ENCODE measurements at places on chromosomes 2 and 18. TPM values are rescaled to one million over a fixed set of nuclear protein-coding genes. Genes with fewer than 3 reads are reported as not detected.

GRCh38 chr18:53152476-53152875, 812.5 kb downstream of the DCC start:
- DNase-seq: no peak

Gene EMILIN1
- 0.37 TPM for total RNA-seq

DNA sequence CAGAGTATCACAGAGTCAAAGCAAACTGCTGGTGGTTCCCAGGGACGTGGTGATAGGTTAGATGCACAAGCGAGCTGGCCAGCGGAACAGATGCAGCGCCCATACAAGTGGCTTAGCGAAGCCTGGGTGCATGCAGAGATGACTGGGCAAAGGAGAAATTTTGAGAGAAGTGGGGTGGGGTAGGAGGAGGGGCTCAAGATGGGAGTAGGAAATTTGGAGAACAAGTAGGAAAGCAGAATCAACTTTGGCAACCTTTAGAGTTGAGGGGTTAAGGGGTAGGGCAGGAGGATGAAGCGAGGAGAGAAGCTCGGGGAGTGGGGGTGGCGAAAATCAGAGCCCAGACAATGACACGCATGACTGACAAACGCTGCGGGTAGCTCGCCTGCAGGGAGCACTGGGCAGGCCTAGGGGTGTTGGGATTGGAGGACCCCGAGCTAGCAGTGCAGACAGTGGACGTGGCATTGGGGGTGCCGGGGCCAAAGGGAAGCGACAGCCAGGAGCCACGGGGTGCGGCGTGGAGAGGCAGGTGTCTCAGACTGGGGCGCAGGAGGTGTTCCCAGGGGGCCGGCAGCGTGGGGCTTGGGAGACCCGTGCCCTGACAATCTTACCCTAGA, 431 bp downstream of the FAM98A start:
- no peak for DNase-seq

DNA sequence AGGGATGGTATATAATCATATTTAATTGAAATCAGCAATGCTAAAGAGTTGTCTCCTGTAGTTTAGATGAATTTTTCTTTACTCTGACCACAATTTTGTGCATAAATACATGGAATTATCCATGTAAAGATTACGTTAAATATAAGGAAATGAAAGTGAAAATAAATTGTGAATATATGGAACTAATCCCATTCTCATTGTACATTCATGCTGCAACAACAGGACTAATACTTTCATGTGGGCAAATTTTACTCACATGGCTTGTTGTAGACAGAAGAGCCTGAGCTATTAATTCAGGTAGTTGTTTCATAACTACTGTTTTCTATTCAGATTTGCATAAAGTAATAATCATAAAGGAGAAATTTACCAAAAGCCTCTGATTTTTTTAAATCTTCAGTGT, 357.8 kb downstream of the ARHGAP15 start:
- no peak for DNase-seq

Gene ACADL
- not detected for total RNA-seq

DNA sequence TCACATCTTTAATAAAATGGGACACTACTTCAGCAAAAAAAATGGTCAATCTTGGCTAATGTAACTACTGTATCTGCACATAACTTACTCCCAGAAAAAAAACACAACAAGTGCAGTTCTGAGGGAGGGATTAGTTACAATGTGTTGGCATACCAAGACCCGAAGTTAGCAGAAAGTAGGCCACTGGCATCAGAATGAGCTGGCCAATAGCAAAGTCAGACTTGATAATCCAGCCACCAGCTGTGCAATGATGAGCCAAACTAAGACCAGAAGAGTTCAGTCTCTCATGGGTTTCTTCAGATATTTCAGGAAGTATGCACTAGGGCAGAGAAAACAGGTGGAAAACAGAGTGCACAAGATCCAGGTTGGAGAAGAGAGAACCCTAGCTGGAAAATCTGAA, 65.3 kb downstream of the OLA1 start:
- DNase-seq: no peak

Gene RASGRP3
- total RNA-seq: 0.25 TPM

GRCh38 chr2:170895023-170895757, 33.9 kb upstream of the GORASP2 start:
- no peak for DNase-seq

Gene COL6A3
- total RNA-seq: 0.03 TPM

DNA sequence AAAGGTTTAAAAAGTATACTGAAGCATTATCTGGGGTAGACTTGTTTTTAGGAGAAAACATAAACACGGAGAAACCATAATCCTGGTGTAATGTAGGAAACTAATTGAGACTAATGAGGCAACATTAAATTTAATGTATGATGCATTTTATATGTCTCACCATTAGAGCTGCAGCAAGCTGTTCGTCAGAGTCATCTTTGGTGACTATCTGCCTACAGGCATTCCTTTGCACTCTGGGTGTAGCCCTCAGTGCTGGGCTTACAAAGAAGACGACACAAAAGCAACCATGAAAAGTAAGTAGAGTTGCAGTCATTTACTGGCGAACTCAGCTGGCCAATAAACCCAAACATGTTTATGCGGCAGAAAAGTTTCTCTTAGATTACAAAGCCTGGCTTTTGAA, 415.3 kb upstream of the ZEB2 start:
- no peak for DNase-seq

- DNase-seq: peak; percentile 65
These were observed 59.8 kb downstream of the MEIS1 start for GRCh38 chr2:66494708-66495107.

DNA sequence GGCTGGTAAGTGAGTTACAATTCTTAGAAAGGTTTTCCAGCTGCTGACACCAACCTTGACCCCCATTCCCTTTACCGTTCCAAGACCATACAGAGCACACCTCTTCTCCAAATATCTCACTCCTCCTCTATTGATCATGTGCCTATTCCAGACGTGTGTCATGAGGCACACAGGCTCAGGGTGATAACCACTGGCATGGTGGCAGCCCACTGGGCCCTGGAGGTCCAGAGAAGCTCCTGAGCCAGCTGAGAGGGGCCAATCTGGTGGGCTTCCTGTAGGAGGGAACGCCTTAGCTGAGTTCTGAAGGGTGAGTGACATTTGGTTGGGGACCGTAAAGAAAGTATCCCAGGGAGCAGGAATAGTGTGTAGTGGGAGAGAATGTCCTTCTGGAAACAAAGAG, 28.3 kb downstream of the ZAP70 start:
- DNase-seq: no peak

DNA sequence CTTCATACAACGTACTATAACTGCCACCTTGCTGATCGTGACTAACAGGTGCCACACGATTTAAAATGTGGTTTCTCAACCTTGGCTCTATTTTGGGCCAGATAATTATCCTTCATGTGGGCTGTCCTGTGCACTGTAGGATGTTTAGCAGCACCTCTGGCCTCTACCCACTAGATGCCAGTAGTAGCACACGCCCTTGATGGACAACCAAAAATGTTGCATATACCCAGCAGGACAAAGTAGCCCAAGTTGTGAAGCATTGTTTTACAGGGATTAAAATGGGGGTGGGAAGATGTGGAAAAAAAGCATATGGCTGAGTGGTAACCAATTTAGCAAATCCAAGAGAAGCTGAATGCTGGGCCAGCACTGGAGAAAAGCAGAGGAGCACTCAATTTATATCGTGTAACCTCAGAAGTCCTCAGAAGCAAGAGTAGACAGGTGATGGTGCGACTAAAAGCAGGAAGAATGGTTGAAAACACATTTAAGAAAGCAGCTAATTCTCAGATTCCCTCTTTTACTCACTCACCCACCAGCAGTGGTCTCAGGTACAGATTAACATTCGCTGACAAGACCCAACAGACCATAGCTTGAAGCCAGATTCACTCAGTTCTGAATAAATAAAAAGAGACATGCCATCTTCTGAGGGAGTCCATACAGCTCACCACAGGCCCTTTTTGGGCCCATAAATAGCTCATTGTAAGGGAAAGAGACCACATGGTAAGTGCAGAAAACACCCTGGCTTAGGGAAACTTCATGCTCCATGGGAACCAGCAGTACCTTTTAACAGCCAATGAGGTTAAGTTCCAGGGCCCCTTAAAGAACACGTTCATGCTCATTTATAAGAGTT, 50.6 kb downstream of the RAPH1 start:
- DNase-seq: no peak

DNA sequence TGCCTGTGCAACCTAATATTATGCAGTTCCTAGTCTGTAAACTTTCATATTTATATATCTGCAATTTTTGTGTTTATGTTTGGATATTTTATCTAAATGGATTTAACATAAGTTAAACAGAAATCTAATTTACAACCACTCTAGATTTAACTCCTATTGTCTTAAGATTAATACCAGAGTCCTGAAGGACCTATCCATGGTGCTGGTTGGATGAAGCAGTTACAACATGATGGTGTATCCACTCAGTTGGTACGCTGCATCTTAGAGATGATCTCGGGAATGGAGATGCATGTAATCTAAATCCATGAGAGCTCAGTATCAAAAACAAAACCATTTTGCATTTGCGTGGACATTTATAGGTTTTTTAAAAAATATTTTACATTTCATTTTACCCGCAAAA, 745.9 kb upstream of the SLC8A1 start:
- no peak for DNase-seq

DNA sequence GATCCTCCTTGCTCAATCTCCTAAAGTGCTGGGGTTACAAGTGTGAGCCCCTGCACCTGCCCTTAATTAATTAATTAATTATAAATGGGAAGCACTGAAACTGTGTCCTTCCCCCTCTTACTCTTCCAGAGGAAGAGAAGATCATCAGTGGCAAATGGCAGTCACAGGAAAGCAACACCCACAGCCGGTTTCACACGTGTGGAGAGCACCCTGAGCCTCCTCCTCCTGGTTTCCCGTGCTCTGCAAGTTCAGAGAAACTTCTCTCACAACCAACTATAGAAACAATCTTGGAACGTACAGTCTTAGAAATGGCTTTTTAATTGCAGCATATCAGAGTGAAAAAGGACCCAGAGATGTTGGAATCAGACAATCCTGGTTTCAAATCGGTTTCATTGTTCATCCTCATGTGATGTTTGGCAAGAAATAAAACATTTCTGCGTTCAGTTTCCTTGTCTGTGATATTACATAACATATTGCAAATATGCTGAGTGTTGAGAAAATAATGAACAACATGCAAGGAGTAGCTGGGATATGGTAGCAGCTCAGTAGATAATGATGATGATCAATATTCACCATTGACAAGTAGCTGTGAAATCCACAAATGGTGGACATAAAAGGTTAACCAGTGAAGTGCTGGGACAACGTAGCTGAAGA, 141.0 kb upstream of the KCTD1 start:
- no peak for DNase-seq

DNA sequence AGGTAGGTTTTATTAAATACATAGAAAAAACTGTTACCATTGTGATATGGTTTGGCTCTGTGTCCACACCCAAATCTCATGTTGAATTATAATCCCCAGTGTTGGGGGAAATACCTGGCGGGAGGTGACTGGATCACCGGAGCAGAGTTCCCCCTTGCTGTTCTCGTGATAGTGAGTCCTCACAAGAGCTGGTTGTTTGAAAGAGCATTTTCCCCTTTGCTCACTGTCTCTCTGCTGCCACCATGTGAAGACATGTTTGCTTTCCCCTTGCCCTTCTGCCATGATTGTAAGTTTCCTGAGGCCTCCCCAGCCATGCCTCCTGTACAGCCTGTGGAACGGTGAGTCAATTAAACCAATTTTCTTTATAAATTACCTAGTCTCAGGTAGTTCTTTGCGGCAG, 352.7 kb upstream of the SLC39A10 start:
- DNase-seq: peak; percentile 20

Gene CD8B
- not detected for total RNA-seq

DNA sequence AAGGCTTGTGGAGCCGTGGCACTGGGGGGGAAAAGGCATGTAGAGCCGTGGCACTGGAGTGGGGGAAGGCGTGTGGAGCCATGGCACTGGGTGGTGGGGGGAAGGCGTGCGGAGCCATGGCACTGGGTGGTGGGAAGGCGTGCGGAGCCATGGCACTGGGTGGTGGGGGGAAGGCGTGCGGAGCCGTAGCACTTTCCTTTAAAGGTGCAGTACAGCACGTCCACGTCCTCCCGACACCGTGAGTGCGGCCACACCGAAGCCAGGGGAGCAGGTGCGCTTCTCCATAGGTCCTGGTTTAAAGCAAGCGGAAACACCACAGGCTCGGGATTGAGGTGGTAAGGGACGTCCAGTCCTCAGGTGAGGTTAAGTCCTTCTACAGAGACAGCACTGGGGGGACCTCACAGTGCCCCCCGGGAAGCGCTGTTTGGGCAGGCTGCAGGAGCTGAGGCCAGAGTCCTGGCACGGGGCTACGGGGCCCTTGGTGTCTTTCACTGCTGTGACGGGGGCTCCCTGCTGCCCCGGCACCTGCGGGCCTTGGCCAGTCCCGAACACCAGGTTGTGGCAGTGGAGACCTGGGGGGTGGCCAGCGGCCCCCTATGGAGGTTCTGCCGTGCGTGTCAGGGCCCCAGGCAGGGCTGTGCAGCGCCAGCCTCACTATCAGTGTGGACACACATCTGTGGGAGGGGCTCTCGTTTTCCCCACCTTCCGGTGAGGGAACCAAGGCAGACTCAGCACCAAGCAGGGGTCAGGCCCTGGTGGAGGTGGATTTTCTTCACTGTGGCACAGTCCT, 93.0 kb upstream of the CTDP1 start:
- DNase-seq: no peak

Gene CNGA3
- not detected for total RNA-seq

Gene SPDYA
- total RNA-seq: 0.35 TPM

Gene BARD1
- total RNA-seq: 21.1 TPM

DNA sequence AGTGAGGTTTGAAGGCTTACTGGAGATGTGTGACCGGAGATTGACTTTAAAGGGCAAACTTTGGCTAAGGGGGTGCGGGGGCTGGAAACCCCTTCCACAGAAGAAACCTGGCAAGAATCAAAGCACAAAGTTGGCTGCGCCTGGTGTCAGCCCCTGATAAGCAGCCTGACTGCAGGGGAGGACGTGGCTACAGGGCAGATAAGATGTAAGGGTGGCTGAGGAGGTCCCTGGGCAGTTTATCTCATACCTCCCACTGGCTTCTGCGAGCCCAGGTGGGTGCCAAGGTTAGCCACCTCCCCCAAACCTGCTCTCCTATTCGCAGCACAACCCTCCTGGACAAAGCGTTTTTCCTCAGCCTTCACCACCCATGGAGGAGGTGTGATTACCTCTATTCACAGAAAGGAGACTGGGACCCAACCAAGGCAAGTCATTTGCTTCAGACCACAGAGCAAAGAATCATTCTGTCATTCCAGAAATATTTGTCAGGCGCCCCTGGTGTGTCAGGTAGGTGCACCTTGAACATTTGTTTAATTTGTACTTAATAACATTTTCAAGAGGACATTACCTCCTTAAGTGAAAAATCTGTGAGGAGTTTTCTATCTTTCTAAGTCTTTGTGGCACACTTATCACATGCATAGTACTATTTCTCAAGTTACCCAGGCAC, 73.1 kb upstream of the IL1R1 start:
- DNase-seq: no peak

Gene SLC4A1AP
- 29.9 TPM for total RNA-seq

DNA sequence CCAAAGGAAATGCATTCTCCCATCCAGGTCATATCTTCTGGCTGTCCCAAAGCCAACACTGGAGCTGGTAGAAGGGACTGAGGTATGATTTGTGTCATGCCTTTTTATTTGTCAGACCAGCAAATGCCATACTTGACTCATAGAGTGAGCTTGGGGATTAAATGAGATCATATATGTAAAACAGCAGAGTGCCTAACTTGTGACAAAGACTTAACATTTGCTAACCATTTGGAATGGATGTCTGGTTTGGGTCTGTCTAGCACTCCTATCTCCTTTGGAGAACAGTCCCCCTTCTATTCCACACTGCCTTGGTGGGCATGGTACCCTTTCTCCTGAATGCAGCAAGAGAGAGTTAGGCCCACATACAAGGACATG, 128.5 kb upstream of the LGALSL start:
- peak; percentile 48 for DNase-seq
